ENCODE measurements at places on chromosomes 11 and 22.

DNA sequence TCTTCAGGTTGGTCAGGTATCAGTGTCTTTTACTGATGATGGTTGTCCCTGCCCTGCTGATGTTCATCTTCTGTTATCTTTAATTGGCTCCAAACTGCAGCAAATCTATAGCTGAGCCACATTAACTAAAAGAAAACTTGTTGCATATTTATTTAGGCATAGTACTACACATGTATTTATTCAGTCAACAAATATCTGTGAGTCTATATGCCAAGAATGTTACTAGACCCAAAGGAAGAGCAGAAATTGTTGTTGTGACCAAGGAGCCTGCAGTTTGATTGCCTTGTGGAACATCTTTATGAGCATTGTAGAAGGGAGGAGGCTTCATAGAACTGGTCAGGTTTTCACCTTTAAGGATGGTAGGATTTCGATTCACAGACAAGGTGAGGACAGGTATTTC is 10.1 kb downstream of the BMAL1 start:
- DNase-seq = no peak

DNA sequence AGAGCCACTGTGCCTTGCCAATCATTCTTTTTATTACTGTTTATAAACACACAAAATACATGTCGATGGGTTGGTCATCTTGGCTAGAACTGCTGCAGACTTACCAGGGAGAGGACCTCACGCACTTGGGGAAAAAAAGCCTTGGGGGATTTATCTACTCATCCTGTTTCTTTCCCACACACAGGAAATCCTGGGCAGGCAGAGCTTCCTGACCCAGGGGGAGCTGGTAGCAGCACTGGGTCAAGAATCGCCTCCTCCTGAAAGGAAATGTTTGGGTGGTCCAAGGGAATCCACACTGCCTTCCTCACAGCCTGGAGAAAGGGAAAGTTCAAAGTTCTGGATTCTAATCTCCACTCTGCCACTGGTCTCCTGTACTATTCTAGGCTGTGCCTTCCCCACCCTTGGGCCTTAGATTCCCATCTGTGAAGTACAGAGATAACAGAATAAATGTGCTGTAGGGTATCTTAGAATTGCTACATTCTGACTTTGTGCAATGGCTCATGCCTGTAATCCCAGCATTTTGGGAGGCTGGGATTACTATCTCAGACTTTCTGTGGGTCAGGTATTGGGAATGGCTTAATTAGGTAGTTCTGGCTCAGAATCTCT is 31.2 kb upstream of the SMTN start:
- DNase-seq = no peak

DNA sequence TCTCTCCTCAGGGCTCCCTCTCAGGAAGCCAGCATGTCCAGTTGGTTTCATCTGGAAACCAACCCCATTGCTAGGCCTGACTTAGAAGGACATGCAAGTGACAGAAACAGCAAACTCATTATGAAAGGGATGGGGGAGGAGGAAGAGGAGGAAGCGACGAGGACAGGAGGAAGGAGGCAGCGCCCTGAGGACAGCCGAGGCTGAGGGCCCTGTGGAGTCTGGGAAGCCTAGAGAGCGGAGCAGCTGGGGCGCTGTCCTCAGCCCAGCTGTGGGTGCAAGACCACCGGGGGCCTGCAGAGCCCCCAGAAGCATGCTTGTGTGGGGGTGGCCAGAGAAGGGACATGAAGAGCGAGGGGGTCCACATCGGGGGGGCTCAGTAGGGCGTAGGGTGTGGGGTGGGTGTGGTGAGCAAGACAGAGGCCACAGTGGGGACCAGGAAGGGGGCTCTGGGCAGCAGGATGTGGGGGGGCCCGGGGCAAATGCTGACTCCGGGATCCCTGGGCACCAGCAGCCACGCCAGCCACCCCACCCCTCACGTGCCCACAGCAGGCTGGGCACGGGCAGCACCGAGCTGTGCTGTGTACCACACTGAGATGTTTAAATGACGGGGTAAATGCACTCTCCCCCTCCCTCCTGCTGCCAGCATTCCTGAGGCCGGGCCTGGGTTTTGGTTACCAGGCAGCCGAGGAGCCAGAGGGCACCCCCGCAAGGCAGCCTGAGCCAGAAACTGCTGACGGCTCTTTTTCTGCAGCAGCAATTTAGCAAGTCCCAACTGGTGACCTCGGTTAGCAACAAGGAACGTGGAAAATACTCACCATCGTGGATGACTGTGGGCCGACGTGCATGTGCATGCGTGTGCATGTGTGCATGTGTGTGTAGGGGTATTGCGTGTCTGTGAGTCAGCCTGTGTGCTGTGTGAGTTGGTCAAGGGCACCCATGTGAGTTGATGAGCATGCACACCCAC is 82.7 kb upstream of the LINC01488 start:
- no peak for DNase-seq

DNA sequence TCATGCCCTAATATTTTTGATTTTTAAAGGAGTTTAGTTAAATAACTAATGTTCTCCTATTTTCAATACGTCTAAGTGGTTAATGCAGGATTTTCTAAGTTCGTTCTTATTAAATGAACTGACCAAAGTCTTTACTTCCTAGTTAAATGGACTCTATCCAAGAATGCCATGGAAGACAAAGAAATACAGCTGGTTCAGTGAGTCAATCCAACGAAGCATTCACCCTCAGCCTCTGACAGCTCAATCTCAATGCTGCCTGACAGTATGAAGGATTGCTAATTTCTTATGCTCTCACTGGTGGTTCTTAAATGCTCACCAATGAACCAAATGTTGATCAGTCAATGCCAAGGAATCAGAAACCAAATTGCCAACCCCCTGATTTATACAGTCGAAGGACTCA is 219.4 kb downstream of the CADM1 start:
- DNase-seq = no peak

DNA sequence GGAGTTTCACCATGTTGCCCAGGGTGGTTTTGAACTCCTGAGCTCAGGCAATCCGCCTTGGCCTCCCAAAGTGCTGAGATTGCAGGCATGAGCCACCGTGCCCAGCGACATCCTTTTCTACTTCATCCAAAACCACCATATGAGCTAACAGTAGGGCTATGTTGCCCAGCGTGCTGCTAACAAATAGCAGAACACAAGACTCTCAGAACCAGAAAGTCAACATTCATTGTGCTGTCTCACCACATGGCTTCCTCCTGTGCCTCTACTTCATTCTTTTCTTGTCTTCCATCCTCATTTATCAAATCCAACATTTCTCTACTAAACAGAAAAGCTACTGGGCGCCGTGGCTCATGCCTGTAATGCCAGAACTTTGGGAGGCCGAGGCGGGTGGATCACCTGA is 12.0 kb upstream of the DENND5A start:
- no peak for DNase-seq

DNA sequence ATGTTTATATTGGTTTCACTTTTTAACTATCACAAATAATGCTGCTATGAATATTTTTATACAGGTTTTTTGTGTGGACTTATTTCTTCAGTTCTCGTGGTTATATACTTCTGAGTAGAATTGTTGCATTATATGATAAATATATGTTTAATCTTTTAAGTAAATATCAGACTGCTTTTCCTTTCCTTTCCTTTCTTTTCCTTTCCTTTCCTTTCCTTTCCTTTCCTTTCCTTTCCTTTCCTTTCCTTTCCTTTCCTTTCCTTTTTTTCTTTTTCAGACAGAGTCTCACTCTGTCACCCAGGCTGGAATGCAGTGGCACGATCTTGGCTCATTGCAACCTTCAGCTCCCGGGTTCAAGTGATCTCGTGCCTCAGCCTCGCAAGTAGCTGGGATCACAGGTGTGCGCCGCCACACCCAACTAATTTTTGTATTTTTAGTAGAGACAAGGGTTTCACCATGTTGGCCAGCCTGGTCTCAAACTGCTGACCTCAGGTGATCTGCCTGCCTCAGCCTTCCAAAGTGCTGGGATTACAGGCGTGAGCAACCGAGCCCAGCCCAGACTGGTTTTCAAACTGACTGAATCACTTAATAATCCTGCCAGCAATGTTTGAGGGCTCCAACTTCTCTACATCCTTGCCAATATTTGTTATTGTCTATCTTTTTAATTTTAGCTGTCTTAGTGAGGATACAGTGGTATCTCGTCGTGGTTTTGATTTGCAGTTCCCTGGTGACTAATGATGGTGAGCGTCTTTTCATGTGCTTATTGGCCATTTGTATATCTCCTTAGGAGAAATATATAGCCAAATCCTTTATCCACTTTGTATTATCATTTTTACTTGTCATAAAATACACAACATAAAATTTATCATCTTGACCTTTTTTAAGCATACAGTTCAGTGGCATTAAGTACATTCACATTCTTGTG is 21.9 kb downstream of the HTR3B start:
- no peak for DNase-seq

DNA sequence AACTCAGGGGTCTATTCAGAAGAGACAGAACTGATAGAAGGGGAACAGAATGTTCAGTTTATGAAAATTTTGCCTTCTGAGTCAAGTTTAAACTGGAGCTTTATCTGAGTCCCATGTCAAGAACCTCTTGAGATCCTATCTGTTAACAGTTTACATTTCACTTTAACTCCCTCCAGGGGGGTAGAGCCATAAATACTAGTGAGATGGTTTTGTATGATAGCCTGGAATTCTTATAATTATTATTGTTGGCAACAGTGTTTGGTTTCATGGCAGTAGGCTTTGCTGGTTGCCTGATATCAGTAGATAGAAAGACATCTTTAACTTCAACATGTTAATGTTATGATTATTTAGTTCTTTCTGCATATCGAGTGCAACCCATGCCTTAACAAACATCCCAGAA is 498.5 kb downstream of the INSC start:
- DNase-seq = no peak

DNA sequence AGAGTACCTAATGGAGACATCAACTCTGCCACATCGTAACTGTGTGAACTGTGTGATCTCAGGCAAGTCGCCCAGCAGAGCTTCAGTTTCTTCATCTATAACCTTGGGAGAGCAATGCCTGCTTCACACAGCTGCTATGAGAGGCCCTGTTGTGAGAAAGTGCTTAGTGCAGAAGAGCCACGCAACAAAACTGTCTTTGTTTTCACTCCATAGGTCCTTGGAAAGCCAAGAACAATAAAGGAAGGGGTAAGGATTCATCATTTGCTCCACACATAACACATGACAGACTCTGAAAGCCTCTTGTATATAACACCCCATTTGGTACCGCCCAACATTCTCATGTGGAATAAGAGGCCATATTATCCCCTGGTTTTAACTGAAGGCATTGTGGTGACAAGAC is 231.9 kb upstream of the ISX start:
- DNase-seq = no peak

GRCh38 chr11:23284631-23285030 is 424.4 kb upstream of the CCDC179 start:
- DNase-seq = no peak

Data from cortex of kidney (tissue), 1 donor.